ENCODE measurements at places on chromosomes 4 and X.

GRCh38 chr4:36609661-36610060, 328.2 kb downstream of the DTHD1 start:
- no peak for DNase-seq

- no peak for DNase-seq
These were observed 29.6 kb downstream of the SLC16A2 start for GRCh38 chrX:74450803-74451449.

GRCh38 chr4:74504212-74504611, 59.3 kb downstream of the AREG start:
- DNase-seq: no peak

DNA sequence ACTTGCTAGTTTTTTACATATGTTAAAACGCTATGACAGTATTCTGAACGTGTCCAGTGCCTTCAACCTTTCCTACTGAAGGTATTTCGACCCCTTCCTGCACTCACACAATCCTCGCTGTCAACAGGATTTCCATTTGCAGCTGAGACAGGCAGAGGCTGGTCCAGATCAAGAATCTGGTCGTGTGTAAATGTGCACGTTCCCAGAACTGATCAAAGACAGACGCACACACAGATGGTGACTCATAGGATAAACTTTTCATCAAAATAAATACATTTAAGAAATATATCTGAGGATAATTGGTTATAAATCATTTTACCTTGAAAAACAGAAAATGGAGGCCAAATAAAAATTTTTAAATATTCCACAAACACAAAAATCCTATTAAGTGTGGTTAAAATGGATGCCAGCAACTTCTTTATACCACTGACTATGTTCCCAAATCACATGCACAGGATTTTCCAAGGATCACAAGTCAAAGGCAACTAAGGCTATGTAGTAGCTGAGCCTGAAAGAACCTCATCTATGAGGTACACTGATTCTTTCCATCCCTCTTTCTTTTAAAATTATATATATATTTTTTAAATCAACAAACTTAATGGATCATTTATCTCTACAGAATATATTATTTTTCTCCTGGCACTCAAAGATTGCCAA, 85.9 kb downstream of the RNF150 start:
- no peak for DNase-seq

- DNase-seq: no peak
These were observed 1092.6 kb upstream of the PCDH10 start for GRCh38 chr4:132056496-132056895.

DNA sequence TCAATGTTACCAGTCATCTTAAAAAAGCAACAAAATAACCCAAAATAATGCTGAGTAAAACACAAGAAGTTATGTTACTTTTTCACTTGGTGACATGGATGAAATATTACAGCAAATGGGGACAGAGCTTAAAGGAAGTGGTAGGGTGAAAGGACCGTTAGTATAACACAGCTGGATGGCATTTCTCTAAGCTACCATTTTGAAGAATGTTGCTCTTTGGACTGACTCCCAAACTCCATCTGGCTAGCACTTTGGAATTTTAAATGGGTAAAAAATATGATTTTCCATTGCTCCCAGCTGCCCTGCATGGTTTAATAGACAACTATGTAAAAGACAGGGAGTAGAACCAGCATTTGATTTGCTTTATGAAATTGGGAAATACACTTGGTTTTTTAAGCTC, 27.6 kb downstream of the CLCN5 start:
- no peak for DNase-seq

- no peak for DNase-seq
These were observed 9.1 kb upstream of the TBC1D1 start for GRCh38 chr4:37881811-37882210.

DNA sequence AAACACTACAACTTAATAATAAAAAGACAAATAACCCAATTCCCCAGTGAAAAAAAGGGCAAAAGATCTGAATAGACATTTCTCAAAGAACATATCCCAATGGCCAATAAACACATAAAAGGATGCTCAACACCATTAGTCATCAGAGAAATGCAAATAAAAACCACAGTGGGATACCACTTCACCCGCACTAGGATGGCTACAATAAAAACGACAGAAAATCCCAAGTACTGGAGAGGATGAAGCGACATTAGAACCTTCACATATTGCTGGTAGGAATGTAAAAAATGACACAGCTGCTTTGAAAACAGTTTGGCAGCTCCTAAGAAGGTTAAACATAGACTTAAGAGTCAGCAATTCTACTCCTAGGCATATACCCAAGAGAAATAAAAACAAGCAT, 140.6 kb upstream of the ARX start:
- DNase-seq: no peak

GRCh38 chr4:15317246-15317645, 110.6 kb upstream of the C1QTNF7 start:
- no peak for DNase-seq

DNA sequence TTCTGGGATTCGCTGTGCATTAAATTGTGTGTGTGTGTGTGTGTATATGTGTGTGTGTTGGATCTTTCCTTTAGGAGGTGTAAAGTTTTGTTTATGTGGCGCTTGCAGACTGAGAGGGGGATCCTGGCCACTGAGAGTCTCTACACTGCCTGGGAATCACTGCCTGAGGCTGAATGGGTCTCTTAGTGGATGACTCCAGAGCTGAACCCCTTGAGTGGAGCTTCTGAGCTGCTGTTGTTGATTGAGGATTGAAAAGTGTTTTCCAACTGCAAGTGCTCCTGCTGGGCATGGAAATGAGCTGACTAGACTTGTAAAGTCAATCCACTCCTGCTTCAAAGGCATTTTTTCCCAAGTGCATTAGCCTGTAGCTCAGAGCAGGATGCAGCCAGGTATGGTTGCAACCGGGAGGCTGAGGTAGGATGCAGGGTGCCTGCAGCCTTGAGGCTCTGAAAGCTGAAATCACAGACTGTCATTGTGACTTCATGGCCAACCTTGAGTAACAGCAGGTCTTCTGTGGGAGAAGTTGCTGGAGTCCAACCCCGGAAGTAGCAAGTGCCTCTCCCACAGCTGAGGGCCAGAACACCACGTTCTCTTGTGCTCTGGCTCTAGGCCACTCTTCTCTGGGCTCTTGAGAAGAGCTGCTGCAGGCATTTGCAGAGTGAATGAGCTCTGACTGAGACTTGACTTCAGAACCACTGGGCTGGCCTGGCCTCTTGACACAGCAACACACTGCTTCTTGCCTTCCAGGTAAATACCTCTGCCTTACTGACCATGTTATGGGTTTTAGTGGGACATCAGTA, at the start of gene TBX22:
TBX22 (plus strand) TSS at position 613 of the 800 bp plus-strand sequence. CDS start 7,517 bp downstream, outside the sequence.
- no peak for DNase-seq

GRCh38 chr4:152508386-152508785, 27.5 kb downstream of the FBXW7 start:
- no peak for DNase-seq

GRCh38 chr4:1839282-1839681, 16.7 kb downstream of the LETM1 start:
- DNase-seq: no peak

DNA sequence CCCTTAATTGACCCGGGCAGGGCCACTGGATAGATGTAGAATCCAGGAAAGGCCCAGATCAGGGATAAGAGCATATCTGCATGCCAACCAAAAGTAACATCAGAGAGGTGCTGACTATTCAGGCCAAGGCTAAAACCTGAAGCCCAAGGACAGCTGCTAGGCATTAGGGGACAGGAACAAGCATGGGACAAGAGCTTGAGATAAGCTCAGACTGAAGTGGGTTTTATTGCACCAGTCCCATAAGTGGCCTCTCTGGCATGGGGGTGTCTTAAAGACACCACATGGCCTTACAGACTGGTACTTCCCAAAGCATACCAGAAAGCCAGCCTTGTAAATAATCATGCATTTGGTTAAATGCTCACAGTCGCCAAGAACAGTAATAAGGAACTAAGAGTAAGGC, 376.1 kb downstream of the FBXW7 start:
- DNase-seq: no peak

DNA sequence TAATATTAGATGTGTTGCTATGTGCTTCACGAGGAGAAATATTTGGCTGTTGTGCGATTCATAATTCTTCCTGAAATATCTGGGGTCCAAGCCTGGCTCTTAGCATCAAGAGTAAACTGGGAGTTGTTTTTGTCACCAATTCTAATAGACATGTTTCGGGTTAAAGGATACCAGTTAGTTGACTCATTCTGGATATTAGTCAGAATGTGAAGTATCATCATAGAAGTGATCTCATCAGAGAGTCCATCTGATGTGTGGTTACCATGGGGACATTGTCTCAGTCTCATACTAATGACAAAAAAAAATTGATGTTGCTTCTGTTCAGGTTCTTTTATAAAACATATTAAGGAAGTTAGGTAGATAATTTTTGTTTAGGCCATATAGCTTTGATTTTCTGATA, 57.2 kb upstream of the MTMR1 start:
- DNase-seq: no peak

GRCh38 chrX:135535077-135535940, 14.8 kb downstream of the INTS6L start:
- DNase-seq: no peak

- no peak for DNase-seq
These were observed 3.7 kb downstream of the KLB start for GRCh38 chr4:39410415-39410814.

DNA sequence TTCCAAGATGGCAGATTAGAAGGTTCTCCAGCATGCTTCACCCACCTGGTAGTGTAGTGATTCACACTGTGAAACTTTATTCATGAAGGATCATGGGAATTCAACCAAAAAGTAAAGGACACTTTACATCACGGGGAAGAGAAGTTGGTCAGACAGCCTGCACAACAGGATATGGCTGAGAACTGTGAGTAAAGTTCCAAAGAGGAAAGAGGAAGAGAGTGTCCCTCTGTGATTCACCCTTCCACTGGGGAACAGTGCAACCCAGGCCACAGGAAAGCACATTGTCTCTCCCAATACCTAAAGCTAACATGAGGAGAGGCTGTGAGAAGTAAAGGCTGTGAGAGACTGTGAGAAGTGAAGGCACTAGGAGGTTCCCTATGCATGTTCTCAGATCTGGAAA, 137.2 kb downstream of the STPG2 start:
- no peak for DNase-seq

DNA sequence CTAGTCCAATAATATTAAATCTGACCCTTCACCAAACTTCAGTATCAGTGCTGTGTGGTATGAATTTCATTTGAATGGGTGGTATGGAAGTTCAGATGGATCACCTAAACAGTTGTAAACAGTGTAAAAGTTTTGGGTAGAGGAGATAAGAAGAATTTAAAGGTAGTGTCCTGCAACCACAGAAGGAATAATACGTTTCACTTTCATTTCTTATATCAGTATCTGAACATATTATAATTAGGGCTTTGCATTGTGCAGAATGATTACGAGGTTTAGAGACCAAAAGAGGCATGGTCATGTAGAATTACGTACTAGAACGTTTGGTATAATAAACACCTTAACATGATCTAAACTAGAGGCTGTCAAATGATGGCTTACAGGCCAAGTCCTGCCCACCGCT, 116.1 kb downstream of the PDLIM5 start:
- DNase-seq: no peak

DNA sequence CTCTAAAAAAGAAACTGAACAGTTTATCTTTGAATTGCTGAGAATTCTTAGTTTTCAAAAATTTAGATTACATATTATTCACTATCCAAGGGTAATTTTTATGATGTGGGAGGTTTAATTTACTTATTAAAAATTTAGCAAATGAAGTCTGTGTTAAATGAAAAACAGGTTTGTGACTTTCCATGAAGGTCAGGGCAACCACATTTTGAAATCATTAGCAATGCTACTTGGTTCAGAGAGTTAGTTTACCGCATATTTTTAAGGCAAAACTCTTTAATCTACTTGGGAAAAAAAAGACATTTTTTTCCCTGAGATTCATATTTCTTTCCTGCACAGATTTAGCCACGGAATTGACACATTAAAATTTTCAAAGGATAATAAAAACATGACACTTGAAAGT, 37.3 kb upstream of the PRSS12 start:
- no peak for DNase-seq

GRCh38 chrX:17377091-17377717, 2.2 kb downstream of the NHS start:
- no peak for DNase-seq

- no peak for DNase-seq
These were observed 39.3 kb upstream of the TXK start for GRCh38 chr4:48173056-48173991.

DNA sequence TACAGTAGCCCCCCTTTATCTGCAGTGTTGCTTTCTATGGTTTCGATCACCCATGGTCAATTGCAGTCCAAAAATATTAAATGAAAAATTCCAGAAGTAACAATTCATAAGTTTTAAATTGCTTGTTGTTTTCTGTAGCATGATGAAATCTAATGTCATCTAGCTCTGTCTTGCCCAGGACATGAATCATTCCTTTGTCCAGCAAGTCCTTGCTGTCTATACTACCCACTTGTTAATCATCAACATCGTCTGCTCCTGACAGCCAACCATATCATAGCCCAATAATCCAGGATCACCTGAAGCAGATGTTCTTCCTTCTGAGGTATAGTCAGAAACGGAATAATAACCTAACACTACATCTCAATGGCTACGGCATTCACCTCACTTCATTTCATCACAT, 79.8 kb downstream of the ADAMTS3 start:
- no peak for DNase-seq

GRCh38 chr4:67091673-67092072, 453.6 kb downstream of the CENPC start:
- no peak for DNase-seq

GRCh38 chrX:113726898-113727297, 857.0 kb upstream of the HTR2C start:
- no peak for DNase-seq

GRCh38 chrX:57918750-57919436, 8.6 kb upstream of the ZXDA start:
- no peak for DNase-seq

DNA sequence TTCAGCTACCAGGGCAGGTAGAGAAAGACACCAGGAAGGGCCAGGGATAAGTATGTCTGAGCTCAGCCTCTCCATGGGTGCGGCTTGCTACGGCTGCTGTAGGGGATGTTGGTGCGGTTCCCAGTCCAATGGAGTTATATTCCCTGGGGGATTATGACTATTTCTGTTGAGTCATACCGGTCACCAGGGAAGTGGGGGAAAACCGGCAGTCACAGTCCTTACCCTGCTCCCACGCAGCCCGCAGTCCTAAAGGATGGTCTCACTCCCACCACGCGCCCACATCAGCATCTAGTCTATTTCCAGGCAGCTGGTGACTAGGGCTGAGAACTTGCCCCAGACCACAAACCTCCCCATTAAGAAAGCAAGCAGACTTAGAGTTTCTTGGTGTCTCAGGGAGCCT, 191.6 kb downstream of the VEGFC start:
- no peak for DNase-seq

GRCh38 chr4:113350576-113350975, 301.1 kb downstream of the ANK2 start:
- no peak for DNase-seq

GRCh38 chr4:4853371-4853823, 6.1 kb upstream of the MSX1 start:
- no peak for DNase-seq

DNA sequence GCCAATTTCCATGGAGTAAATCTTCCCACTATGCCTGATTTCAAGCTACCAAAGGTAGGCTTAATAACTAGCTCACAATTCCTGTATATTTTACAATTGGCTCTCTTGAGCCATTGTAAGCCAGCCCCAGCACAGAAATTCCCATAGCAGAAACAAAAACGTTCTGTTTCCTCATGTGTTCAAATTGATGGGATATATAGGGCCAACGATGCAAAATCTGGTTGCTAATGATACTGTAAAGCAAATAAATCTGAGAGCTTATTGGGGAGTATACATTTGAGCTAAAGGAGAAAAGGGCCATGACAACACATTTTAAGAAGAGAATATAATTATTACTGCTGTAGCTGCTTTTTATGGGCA, 267.1 kb upstream of the FTHL17 start:
- DNase-seq: no peak

- no peak for DNase-seq
These were observed 1066.0 kb downstream of the GLUD2 start for GRCh38 chrX:122113376-122113775.

All from stimulated activated CD4-positive, alpha-beta T cell treated with anti-CD3 and anti-CD28 coated beads, Interleukin-2, amount 100 ng/mL, for 48 hours (primary cell).